ENCODE measurements at places on chromosomes 4 and X. TPM values are rescaled to one million over a fixed set of nuclear protein-coding genes. Genes with fewer than 3 reads are reported as not detected.

DNA sequence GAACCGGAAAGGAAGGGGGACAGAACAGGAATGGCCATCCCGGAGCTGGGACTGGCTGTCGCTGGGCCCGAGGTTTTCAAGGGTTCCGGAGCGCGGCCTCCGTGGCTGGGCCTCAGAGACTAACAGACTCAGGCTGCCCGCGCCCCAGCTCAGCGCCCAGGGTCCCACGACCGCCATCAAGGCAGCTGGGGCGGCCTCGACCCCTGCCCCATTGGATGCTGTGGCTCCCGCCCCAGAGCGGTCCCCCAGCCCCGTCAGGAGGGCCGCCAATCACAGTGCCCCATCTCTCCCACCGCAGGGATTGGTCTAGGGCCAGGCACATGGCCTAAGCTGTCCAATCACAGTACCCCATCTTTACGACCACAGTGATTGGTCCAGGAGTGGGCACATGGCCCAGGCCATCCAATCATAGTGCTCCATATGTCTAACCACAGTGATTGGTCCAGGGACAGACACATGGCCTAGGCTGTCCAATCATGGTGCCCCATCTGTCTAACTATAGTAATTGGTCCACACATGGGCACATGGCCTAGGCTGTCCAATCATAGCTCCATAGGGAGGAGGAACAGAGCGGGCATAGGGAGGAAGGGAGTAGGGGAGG lies 105.3 kb upstream of the NKX1-1 start:
- peaks cover 2% of the 10 kb centered on the region for H3K27me3 ChIP-seq
- H3K27ac ChIP-seq: no peak overlapping the region
- no peak for DNase-seq
- H3K4me3 ChIP-seq: no peak overlapping the region
- H3K36me3 ChIP-seq: no peaks in the 10 kb centered on the region

GRCh38 chr4:84606645-84607044 lies 23.7 kb downstream of the CDS1 start:
- no peak for DNase-seq
- H3K36me3 ChIP-seq: no peaks in the 10 kb centered on the region
- H3K27me3 ChIP-seq: no peaks in the 10 kb centered on the region
- no peaks in the 10 kb centered on the region for H3K4me1 ChIP-seq

TKTL2 gene
- not detected for polyA plus RNA-seq

DNA sequence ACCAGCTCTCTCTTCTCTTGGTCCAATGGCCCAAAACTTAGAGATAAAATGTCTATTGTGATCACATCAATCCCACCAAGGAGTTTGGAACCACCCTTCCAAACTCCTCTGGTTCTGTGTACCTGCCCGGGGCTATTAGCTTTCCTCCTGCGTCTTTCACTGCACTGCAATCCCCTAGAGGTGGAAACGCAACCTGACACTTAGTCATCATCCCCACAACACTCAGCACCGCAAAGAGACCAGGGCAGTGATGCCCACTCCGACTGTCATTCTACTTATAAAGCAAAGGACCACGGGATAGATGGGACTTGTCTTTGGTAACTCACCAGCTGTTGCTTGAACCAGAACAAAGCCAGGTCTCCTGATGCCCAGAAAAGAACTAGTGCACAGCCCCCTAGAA lies 22.0 kb downstream of the AFAP1 start:
- H3K27ac ChIP-seq: peak overlapping the region; percentile 28
- H3K27me3 ChIP-seq: peaks cover 2% of the 10 kb centered on the region
- peaks cover 5% of the 10 kb centered on the region for H3K36me3 ChIP-seq
- DNase-seq: no peak
- no peaks in the 10 kb centered on the region for H3K4me1 ChIP-seq

HSFX2 gene
- not detected for polyA plus RNA-seq

SLC6A14 gene
- polyA plus RNA-seq: not detected

DNA sequence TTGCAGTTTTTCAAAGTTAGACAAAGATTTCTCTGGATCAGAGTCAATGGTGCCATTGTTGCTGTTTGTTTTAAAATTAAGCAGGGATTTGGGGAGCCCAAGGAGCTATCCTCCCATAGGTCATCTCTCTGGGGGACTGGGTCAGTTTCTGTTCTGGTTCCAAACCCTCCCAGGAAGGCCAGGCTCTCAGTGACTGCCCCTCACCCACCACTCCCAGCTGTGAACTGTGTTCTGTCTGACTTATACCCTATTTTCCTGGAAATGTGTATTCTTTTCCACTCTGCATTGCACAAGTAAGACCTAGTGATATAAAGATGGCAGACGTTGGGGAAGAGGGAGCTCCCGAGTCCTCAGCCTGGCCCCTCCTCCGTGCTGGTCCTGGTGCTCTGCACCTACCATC lies 65.8 kb downstream of the NHS start:
- no peak overlapping the region for H3K4me3 ChIP-seq
- DNase-seq: no peak
- H3K4me1 ChIP-seq: no peaks in the 10 kb centered on the region
- peaks cover under 1% of the 10 kb centered on the region for H3K27me3 ChIP-seq
- H3K27ac ChIP-seq: no peak overlapping the region

NAP1L2 gene
- 2.4 TPM for polyA plus RNA-seq

DNA sequence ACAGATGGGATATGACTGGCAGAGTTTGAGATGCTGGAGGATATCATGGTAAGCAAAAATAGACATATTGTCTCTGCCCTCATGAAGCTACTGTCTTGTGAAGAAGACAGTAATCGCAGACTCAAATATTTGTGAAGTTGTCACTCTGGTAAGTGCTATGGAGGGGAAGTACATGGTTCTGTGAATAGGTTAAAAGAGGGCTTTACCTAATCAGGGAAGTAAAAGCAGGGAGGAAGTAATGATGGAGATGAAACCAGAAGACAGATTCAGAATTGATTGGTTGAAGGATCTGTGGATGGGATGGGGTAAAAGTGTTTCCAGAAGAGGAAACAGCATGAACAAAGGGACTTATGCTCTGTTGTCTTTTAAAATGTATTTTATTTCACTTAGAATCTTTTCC lies 19.3 kb upstream of the MAGED1 start:
- H3K27me3 ChIP-seq: peaks cover 2% of the 10 kb centered on the region
- no peak for DNase-seq
- H3K4me3 ChIP-seq: no peak overlapping the region
- H3K27ac ChIP-seq: no peak overlapping the region
- H3K36me3 ChIP-seq: peaks cover 3% of the 10 kb centered on the region

DNA sequence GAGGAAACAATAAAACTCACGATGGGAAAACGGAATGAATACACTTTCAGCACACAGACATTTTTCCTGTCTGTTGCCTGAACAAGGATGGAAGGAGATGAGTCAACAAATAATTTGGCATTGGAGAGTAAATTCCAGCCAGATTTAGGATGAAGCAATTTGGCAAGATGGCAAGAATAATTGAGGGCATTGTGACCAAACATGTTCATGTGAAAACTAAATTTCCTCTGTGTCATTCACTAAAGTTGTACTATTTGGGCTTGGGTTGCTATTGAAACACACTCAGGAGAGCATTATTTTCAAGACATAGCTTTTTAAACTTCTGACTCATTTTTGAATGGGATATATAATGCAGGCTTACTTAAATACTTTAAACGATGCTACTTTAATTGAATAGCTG lies 1614.4 kb downstream of the PCDH19 start:
- H3K4me1 ChIP-seq: no peaks in the 10 kb centered on the region
- no peaks in the 10 kb centered on the region for H3K27me3 ChIP-seq
- no peaks in the 10 kb centered on the region for H3K36me3 ChIP-seq

KIF4A gene
- not detected for polyA plus RNA-seq

GRCh38 chrX:155900765-155901164 lies 19.6 kb downstream of the VAMP7 start:
- H3K4me1 ChIP-seq: no peaks in the 10 kb centered on the region
- no peaks in the 10 kb centered on the region for H3K27me3 ChIP-seq
- no peak overlapping the region for H3K27ac ChIP-seq

DNA sequence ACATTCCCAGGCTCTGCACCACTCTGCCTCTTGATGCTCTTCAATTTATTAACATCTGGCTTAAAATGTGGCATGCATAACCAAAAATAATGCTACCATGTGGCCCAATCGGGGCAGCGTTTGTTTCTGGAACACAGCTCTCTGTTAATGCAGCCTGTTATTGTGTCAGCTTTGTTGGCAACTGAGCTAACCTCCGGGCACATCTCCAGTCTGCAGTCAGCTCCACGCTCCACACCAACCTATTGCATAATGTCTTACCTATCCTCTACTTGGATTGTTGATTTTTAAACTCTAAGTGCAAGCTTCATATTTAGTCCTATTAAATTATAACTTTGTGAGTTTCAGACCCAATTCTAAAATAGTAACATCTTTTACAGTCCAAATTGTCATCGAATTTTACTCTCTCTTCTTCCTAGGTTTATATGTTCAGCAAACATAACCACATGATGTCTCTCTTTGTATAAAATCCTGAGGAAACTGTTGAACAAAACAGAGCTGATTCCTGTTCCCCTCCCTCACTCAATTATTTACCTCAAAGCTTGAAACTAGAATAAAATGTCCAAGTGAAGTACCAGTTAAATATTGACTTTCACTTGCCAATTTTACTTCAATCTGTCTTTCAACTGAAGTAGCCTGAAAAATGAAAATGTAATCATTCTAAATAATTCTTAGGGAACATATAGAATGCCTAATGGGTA lies 92.2 kb upstream of the RAPGEF2 start:
- H3K4me3 ChIP-seq: no peak overlapping the region
- H3K36me3 ChIP-seq: no peaks in the 10 kb centered on the region
- H3K4me1 ChIP-seq: peaks cover 3% of the 10 kb centered on the region
- no peak overlapping the region for H3K27ac ChIP-seq
- no peak for DNase-seq

DNA sequence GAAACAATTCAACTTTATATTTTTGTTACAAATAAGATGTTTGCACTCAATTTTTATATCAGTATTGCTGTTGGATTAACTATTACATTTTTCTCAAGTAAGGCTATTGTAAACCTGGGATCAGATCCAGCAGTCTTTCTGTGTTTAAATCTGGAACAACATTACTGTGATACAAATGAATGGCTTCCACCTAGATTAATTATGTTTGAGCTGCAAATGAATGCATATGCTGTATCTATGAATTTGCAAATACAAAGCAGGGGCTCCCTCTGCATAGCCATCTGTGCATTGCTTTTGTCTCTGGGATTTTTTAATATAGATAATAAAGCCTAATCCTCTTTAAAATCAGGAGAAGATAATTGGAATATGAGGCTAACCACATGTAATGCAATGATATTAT lies 69.8 kb upstream of the NEIL3 start:
- no peaks in the 10 kb centered on the region for H3K4me1 ChIP-seq
- no peak overlapping the region for H3K4me3 ChIP-seq
- H3K27ac ChIP-seq: no peak overlapping the region
- no peak for DNase-seq
- H3K36me3 ChIP-seq: no peaks in the 10 kb centered on the region
- H3K27me3 ChIP-seq: no peaks in the 10 kb centered on the region

Measured in immature natural killer cell (primary cell).